NCI-H345 (cell line): ENCODE measurements at places on chromosomes 1 and 21.

GRCh38 chr1:86914998-86915736, 732 bp downstream of the HS2ST1 start:
- peak; percentile 55 for DNase-seq

- peak; percentile 6 for DNase-seq
These were observed 1.3 kb upstream of the MPC2 start for GRCh38 chr1:167938080-167938636.

DNA sequence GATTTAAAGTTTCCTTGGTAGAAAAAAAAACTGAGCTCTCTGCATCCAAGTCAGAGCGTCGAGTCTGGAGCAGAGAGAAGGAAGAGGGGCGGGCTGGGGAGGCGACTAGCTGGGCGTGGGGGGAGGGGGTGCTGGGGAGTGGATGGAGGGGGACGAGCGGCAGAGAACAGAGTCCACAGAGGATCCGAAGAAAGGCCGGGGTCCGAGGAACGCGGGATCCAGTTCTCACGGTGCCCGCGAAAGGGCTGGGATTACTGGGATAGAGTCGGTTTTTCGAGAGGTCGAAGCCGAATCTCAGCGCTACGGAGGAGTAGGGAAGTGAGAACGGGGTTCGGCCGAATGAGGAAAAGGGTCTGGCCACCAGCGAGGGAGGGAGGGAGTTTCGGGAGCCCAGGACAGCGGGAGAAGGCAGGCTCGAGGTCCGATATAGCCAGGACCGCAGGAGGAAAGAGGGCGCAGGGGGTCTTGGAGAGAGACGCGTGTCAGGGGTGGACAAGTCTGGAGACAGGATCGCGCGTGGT, 665 bp downstream of the DAB1 start:
- peak; percentile 17 for DNase-seq

DNA sequence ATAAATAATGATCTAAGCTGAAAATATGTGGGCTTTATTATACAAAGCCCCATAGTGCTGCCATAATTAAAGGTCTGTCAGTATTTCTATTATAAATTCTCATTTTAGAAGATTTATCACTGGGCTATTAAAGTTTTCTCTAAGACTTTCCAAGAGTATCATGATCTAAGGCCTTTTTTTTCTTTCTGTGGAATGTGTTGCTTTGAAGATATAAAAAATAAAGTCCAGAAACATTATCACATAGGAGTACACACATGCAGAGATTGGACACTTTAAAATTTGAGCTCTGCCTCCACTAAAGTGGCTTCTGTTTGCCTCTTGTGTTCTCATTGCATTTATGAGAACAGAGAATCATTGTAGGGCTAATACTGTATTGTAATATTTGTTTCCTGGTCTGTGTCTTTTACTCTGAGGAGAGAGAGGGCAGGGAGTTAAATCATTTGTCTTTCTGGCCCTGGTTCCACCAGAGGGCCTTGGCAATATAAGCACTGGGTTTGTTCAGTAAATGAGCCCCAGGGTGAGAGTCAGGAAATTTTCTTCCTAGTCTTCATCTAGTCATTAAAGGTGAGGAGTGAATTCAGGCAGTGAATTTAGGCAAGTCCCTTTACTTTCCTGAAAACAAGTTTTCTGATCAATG, 70.2 kb downstream of the NFIA start:
- no peak for DNase-seq

DNA sequence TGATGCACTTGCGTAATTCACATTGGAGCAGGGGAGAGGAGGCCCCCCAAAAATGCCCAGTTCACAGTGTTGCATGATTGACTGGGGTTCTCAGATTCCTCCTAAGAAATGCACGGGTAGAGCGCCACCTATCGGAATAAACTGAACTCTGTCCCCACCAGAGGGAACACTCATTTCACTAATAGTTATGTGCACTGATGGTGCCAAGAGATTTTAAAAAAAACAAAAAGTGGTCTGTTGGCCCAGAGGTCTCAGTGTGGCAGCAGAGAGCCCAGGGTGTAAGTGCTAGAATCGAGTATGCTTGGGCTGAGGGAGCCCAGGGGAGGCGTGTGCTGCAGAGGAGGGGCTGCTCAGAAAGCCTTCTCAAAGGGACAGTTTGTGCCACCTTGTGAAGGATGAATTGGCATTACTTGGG, 6.9 kb downstream of the PINK1 start:
- peak; percentile 69 for DNase-seq

DNA sequence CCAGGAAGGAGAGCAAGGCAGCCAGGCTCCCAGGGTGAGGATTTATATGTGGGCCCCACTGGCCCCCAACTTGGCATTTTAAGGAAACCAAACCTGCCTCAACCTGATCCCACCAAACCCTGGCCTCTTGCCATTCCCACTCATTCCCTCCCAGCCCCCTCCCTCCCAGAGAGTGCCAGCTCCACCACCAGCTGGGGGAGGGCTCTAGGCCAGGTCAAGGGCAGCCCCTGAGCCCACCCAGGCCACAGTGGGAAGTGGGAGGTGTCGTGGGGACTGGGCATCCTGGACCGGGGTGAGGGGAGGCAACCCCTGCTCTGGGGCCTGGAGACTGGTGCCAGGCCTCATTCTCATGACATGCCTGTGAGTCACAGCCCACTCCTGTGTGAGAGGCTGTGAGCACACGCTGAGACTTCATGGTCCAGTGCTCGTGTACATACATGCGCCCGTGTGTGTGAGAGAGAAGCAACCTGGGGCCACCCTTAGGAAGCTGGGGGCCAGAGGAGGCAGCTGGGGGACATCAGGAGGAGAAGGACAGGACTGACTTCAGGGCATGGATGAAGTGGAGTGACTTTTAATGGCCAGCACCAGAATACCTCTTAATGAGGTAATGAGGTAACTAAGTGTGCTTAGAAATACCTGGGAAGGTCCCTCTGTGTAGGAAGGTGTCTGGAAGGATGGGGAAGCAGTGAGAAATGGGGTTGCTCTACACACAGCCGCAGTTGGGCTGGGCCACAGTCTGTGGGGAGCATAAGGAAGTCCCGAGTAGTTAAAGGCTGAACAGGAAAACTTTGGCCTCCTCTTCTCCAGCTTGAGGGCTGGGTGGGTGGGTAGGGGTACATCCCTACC, at the start of gene S100A2:
Gene S100A2, minus strand, starts transcription at position 316 of the 846 bp plus-strand sequence. CDS start 1,967 bp downstream, outside the sequence.
- DNase-seq: peak; percentile 97

DNA sequence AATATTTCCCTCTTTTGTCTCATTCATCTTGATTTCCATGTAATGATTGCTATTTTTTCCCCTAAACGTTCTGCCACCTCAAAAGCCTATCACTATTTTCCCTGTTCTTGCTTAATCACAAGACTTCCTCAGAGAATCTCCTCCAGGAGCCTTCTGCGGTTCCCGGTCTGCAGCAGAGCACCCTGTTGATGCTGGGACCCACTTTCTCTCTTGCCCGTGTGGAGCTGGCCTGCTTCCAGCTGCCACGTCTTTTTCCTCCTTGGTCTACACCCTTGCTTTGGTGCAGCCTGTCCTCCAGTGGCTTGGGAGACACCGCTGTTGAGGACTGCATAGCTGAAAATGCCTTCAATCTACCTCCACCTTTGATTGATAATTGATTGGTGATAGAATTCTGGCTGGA, 70.0 kb upstream of the COA6 start:
- DNase-seq: no peak

DNA sequence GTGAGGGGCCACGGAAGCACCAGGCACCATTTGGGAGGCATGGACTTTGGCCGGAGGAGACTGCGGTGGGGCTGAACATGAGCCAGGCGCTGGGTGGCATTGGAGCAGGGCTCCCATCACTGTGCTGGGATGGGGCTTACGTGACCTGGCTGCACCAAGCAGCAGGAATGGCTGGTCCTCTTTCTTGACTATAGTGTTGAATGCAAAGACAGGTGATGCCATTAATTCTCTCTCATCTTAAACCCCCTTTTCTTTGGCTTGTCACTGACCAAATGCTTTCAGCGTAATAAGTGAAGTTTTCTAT, 447.9 kb downstream of the CAMTA1 start:
- no peak for DNase-seq

DNA sequence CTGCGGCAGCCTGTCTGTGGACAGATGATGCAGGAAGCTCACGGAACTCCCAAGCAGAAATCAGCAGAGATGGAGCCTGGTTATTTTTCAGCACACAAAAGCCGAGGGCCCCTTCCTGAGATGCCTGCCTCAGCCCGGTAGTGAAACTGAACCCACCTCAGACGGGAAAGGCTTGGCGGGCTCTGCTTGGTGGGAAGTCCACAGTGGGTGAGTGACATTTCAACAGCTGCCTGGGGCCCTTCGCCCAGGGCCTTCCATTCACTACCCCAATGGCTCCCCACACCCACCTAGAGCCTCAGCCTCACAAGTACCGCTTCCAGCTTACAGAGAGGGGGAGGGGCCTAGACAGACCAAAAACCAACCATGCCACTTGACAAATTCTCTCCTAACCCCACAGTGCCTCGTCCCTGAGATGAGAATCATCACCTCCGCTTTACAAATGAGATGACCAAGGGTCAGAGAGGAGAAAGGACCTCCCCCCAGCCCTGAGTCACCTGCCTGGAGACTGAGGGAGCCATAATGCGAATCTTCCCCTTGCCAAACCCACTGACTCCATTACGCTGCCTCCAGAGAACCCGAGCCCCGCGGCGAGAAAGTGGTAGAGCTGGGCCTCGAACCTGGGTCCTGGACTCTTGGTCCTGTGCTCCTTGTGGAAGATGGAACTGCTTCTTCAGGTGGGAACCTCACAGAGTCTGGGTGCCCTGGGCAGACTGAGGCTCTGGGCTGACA, 3.4 kb upstream of the ECE1 start:
- DNase-seq: no peak

DNA sequence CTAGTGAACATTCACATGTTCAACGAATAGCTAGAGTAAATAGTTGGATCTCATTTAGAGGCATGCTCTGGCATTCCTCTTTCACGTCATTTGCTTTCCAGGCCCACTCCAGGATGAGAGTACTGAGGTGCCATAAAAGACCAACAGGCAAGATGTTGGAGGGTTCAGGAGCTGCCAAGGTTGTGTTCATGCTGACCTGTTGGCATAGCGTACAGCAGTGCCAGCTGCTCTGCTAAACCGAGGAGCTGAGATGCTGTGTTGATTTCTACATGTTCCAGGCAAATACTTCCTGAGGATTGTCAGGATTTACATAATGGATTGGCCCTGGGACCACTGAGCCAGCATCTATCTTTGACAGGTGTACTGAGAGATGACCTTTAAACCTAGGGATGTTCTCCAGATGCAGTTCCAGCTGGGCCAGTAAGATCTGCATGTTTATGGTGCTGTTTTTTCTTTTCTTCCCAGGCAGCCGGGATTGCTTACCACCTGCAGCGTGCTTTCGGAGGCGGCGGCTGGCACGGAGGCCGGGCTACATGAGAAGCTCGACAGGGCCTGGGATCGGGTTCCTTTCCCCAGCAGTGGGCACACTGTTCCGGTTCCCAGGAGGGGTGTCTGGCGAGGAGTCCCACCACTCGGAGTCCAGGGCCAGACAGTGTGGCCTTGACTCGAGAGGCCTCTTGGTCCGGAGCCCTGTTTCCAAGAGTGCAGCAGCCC, 66.9 kb downstream of the DISC1 start:
- DNase-seq: peak; percentile 54

DNA sequence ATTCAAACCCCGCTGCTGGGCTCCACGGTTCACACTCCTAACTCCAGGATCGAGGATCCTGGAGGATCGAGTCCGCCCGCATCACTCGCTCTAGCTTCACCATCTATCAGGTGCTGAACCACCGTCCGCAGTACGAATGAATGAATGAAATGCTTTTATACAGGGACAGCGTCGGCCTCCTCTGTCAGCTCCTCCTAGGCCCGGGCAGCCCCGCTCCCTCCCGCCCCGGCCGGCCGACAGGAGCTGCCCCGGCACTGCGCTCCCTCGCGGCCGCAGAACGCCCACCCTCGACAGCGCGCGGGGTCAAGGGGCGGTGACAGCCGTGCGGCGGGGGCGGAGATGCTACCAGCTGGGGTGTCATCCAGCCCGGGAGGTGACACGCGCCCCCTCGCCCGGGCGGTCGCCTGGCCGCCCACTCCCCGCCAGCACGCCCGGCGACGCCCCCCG, 520 bp downstream of the ZBTB17 start:
- peak; percentile 48 for DNase-seq

- no peak for DNase-seq
These were observed 796.9 kb downstream of the ADGRL2 start for GRCh38 chr1:82597649-82598048.

DNA sequence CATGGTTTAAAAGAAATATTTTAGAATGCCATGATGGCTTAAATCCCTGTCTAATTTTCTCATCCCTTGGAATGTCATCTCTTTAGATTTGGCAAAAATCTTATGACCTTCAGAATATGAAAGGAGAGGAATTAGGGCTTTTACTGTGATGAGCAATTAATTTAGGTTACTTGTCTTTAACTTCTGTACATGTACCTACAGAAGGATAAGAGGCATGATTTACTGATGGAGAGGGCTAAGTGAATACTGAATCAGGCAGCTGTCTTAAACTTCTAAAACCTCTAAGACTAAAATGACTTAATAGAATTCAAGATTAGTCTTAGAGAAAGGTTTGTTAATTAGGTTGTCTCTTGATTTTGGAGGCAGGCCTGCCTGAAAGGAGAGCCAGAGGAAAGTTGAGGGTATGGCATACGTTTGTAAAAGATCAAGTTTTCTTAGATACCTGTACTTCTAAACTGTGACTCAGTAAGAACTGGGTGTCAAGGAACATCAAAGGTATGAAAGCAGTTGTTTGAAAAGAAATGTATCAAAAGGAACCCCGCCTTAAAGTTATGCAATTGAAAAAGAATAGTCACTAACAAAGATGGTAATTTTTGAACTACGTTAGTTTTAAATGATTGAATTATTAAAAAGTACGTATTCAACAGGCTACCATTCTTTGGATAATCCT, 12.5 kb downstream of the MACO1 start:
- DNase-seq: no peak

DNA sequence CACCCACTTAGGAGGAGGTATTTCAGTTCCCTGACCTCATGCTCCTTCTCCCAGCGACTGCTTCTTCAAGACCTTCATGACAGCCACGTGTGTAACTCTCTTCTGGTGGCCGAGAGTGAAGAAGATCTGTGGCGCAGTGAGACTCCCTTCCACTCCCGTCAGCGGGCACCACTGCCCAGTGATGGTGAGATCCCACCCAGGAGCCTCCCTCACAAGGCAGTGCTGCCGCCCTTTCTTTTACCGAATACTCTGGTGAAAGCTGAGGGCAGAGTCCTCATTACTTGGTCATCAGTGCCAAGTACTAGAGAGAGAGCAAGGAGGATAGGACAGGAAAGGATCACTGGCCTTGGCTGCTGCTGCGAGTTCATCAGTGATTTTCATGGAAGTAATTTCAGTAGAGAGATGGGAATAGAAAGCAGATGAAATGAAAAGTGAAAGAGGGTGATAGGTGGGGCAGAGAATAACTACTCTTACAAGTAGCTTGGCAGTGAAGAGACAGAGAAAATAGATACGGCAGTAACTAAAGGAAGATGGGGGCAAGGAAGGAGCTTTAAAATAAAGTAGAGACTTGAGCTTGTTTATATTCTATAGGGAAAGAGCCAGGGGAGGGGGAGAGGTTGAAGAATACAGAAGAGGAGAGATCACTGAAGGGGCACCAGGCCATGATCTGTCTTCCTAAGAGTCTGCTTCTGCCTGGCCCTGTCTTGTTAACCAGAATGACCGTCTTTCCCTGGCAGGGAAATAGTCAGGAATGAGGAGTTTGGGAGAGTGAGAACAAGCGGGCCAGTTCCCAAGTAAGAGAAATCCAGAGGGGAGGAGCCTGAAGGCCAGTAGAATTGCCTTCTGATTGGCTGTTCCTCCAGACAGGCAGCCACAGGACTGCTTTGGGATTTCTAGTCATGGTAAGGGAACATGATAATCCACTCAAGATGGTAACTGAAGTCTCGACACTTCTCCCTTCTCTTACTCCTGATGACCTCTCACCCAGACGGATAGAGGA, 18.3 kb downstream of the HYI start:
- DNase-seq: no peak

- DNase-seq: peak; percentile 96
These were observed 207.8 kb downstream of the SLC45A1 start for GRCh38 chr1:8525558-8526275.

GRCh38 chr1:32448773-32449456, 16.0 kb upstream of the ZBTB8B start:
- peak; percentile 7 for DNase-seq
